ENCODE measurements at places on chromosomes 2 and 18.

GRCh38 chr2:226772389-226773179 is 27.0 kb downstream of the IRS1 start:
- DNase-seq: no peak

GRCh38 chr18:30988440-30988839 is 54.1 kb downstream of the DSC3 start:
- no peak for DNase-seq

DNA sequence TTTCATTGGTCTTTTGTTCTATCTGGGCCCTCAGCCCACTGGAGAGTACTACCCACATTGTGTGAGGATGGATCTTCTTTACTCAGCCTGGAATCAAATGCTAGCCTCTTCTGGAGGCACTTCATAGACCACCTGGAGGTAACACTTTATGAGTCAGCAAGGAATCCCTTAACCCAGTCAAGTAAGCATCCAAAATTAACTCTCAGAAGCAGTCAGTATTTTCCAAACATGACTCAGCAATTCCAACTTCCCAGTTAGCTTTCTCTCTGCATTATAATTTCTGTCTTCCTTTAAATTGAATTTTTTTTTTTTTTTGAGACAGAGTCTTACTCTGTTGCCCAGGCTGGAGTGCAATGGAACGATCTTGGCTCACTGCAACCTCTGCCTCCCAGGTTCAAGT is 142.7 kb downstream of the ACKR3 start:
- no peak for DNase-seq

DNA sequence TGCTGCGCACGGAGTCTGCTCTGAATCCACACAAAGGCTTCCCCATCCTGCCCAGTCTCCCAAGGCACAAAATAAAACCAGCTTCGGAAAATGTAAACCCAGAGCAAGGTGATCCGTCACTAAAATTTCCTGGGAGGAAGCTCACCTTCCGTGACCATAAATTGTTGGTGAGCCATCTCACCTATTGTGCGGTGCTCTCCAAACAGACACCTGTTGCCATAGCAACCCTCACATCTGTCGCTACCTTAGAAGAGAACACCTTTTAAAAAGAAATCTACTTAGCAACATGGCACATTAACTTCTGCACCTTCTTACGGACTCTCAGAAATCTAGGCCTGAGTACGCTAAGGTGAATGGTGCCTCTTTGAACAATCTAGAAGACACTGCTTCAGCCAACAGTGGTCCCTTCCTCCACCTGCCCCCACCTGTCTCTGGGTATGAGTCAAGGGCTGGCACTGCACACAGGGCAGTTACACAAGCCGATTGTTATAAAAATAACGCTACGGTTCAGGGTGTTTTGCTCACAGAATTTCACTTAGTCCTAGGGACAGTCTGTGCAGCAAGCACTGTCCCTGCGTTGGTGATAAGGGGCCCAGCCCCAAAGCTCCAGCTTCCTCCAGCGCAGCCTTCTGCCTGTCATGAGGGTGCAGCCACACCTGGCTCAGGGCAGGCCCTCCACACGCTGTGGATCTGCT is 114.9 kb upstream of the ID2 start:
- peak; percentile 89 for DNase-seq

GRCh38 chr2:100580367-100581276 is 17.8 kb downstream of the PDCL3 start:
- no peak for DNase-seq

GRCh38 chr18:12242658-12243260 is 11.4 kb upstream of the CIDEA start:
- no peak for DNase-seq

GRCh38 chr2:215900203-215900611 is 113.1 kb downstream of the MREG start:
- no peak for DNase-seq

GRCh38 chr2:96342085-96342484 is 6.5 kb downstream of the NCAPH start:
- no peak for DNase-seq

DNA sequence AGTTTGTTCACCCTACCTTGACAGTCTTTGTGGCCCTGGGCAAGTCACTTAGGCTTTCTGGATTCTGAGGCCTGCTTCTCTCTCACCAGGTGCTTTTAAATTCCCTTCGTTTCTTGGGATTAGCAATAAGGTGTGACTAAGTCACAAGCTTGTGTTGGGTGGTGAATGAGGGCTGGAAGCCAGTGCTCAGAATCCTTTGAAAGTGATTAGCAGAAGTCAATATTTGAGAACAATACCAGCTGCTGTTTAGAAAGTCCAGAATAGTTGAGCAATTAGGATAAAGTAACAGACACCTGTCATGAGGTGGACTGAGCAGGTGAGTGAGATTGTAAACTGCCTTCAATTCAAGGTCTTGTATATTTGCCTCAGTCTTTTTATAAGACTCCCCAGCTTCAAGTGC is 19.3 kb upstream of the MGAT5 start:
- DNase-seq: peak; percentile 38

DNA sequence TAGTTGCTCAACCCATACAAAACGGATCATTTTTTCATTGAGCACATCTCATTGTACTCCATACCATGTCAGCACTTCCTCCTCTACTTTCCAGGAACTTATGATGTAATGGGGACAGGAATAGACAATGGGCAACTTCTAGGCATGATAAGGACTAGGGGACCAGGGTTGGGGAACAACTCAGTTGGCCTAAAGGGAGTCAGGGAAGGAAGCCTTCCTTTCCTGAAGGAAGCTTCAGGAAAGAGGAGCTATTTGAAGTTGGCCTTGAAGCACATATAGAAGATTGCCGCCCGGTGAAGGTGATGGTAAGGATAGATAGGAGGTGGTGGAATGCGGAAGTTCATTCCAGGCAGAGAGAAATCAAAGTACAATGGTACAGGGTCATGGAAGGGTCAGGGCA is 283.9 kb downstream of the SLC8A1 start:
- no peak for DNase-seq

DNA sequence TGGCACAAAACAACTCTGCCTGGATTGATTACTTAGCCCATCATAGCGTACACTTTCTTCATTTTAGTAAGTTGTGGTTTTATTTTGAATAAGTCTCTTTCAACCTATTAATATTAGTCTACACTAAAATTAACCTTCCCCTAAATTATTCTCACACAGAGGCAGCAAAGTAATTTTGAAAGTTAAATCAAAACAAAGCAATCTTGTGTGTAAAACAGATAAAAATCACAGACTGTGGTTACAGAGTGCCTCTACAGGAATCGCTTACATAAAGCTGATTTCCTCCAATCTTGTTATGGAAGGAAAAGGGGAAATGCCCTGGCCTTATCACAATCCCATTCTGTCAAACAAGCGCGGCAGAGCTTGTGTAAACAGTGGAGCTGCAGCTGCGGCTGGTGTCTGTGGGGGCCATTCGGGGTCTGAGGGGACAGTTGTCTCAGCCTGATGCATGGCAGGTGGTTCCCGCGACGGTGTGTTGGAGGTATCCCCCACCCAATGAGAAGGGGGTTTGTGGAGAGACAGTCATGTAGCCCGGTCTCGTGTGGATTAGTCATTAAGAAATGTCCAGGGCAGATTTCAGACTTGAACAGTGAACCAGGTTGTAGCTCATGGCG is 42.1 kb downstream of the BCL2L11 start:
- DNase-seq: no peak

GRCh38 chr2:38075507-38076151 is at the start of gene CYP1B1:
TSS of gene CYP1B1 (minus strand) at chr2:38076151. CDS start at chr2:38075388, 763 bp downstream.
- no peak for DNase-seq

DNA sequence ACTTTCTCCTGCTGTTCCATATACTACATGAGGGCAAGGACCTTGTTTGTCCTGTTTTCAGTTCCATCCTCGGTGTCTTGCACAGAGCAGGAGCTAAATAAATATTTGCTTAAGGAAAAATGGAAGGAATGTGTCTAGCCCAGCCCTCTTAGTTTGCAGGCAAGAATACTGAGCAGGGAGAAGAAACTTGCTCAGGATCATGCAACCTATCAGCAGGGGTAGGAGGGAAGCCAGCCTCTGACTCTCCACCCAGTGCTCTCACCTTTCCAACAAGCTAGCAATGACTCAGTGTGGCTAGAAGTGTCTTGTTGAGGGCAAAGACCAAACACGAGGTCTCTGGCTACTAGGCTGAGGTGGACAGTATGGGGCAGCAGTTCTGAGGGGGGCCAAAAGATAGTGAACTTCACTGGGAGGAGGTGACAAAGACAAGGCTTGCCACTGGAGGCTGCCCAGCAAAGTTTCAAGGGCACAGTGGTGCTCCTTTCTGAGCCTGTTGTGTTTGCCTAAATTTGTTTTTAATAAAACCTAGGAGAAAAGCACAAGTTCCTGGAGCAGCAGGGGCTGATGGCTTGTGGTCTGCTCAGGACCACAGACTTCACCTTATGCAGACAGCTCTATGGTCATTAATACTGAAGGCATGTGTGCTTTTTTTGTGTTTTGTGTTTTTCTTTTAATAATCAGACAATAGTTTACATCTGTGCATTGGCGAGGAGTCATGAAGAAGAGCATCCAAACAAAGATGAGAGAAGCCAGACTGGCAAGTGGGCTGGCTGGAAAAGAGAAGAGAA is 49.1 kb upstream of the CTAGE1 start:
- DNase-seq: no peak

GRCh38 chr2:177147093-177147694 is 65.4 kb upstream of the HNRNPA3 start:
- peak; percentile 70 for DNase-seq

DNA sequence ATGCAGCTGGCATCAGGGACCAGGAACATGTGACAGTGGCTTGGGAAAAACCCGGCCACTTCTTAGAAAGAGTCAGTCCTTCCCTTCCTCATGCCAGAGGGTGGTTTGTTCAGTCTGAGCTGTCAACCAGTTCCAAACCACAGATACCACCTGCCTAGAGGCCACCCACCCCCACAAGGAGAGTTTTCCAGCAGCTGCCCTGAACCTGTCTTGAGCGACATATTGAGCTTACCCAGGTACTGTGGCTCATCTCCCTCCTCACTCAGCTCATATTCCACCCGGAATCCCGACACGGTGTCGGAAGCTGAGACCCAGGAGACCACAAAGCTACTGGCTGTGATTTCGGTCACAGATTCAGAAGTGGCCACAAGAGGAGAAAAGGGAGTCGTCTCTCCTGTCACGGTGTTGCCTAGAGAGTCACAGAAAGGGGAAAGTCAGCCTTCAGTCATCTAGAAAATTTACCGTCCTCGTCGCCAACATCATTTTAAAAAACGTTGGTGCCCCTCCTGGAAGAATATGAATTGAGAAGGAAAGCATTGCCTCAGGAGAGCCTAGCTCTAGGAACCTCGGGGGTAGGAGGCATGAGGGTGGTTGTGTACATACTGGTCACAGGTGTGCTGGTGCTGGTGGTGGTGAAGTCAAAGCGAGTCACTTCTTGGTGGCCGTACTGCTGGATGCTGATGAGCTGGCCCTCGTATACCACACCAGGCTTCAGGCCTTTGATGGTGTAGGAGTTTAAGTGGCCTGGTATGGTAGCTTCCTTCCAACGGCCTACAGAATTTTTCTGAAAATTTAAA is 26.3 kb downstream of the FN1 start:
- no peak for DNase-seq

DNA sequence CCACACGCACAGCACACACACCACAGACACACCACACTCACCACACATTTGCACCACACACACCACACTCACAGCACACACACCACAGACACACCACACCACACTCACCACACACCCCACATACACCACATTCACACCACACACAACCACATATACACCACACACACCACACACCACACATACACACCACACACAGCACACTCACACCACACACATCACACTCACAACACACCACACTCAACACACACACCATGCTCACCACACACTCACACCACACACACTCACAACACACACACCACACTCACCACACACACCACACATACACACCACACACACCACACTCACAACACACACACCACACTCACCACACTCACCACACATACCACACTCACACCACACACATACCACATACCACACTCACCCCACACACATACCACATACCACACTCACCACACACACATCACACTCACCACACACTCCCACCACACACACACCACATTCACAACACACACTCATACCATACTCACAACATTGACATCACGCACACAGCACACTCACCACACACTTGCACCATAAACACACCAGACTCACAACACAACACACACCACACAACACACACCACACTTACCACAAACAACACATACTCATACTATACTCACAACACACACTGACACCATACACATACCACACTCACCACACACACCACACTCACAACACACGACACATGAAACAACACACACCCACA is 60.0 kb downstream of the SDC1 start:
- DNase-seq: no peak

DNA sequence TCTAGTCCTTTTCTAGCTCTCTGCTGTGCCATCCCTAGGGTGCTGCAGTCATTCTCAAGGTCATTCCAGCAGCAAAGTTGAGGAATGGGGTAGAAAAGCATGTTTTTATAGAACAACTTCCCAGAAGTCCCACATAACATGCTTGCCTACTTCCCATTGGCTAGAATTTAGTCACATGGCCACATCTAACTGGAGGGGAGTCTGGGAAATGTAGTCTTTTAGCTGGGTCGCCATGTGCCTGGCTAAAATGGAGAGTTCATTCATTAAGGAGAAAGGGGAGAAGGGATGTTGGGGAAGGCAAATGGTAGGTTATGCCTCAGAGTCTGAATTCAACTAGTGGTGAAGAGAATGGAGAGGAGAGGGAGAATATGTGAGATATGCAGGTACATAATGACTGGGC is 85.7 kb downstream of the SLC4A3 start:
- DNase-seq: no peak

DNA sequence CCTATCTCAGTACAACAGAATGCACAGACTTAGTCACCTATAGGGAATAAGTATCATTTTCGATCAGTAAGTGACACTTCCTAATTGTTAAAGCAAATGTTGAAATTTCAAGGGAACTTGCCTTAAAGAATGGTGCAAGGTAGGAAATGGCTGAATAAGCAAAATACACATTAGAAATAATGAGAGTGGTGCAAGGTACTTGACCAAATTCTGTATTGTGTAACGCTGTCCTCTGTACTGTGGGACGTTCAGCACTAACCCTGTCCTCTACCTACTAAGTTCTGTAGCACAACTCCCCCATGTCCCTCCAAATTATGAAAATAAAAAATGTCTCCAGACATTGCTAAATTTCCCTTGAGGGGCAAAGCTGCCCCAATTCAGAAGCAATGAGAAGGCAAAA is 19.4 kb downstream of the MMADHC start:
- DNase-seq: no peak

DNA sequence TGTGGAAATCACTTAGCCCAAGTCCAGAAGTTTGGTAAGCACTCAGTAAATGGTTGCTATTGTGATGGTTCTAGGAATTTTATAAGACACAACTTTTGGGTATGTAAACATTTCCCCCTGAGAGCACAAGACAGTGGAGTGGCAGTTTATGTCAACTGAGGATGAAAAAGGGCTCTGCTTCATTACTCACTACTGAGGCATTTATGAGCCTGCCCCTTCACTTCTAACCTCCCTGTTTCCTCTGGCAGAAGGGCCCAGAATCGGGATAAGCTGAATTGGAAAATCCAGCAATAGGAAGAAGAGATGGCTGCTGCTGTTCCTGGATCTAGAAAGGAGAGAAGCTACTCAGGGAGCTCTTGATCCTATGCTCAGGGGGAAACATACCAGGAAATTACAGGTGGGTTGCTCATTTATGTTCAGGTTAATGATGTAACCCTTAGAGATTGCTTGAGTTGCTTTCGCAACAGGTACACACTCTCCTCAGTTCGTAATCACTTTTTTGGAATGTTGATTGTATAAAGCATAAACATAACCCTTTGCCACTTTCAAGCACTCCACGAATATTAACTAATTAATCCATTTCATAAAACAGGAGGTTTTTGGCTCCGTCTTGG is 46.3 kb downstream of the ADCYAP1 start:
- no peak for DNase-seq

GRCh38 chr2:169823996-169824372 is 721 bp downstream of the METTL5 start:
- DNase-seq: no peak

GRCh38 chr18:44823286-44823685 is 142.6 kb downstream of the SETBP1 start:
- no peak for DNase-seq

Data from COR-L47 (cell line).